Left renal pelvis (tissue), 4 donors: ENCODE measurements at places on chromosomes 6 and 20.

DNA sequence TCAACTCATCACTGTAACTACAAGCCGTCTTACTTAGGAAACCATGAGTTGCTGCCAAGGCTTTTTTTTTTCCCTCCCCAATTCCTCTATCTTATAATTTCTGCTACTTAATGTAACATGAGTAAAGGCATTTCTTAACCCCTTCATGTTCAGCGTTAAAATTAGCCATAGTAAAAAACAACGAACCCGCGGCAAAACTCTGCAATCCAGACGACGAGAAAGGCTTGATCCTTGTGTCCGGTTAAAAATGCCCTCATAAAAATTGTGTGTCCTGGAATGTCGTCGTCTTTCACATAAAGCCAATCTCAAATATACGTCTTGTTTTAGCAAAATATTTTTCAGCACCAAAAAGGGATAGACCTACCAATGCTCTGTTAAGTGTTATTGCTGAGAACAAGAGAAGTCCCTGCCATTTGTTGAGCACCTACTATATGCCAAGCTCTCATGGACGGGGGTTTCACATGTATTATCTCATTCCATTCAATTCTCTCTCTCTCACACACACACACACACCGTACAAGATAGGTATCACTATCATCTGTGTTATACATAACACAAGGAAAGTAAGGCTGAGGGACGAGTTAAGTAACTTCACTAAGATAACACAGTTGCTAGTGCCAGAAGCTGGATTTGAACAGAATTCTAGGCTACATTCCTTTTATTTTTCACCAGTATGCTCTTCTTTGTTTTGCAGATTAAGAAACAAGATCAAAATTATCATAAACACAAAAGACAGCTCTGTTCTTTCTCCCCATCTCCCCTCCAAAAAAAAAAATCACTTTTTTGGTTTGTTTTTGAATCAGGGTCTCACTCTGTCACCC lies 683 bp upstream of the ARHGAP18 start:
- no peak for DNase-seq

- no peak for DNase-seq
Measured at GRCh38 chr6:42530296-42530695, 33.5 kb upstream of the UBR2 start.

DNA sequence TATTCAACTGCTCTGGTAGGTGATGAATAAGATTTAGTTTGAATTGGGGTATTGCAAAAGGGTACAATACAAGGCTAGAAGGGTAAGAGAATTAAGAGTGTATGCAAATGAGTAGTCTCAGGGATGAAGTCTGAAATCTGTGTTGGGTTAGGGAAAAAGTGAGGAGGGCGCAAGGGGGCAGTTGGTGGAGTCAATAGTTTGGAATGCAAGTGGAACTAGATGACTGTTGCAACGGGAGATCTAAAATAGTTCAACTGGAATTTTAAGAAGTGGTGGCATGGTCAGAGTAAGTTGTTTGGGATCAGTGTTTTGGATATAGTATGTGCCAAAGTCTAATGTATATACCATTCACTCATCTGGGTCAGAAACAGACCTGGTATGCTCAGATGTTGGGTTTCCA lies 329.6 kb downstream of the GJA1 start:
- no peak for DNase-seq

GRCh38 chr6:138509371-138509770 lies 10.1 kb upstream of the NHSL1 start:
- no peak for DNase-seq

DNA sequence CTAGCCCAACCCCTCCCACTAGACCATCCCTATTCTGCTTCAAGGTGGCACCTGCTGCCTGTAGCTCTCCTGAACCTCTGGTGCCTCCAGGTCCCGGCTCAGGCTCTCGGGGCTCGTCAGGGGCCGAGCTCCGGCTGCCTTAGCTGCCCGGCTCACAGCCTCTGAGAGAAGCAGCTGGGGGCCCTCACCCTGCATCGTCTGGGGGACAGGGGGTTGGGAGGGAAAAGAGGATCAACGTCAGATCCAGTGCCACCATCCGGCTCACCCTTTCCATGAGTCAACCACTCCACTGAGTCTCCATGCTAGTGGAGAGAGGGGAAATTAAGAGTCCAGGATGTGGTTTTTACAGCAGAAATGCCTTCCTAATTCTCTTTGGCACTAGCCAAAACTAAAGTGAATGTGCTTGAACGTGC lies 13.0 kb downstream of the BAG6 start:
- no peak for DNase-seq

DNA sequence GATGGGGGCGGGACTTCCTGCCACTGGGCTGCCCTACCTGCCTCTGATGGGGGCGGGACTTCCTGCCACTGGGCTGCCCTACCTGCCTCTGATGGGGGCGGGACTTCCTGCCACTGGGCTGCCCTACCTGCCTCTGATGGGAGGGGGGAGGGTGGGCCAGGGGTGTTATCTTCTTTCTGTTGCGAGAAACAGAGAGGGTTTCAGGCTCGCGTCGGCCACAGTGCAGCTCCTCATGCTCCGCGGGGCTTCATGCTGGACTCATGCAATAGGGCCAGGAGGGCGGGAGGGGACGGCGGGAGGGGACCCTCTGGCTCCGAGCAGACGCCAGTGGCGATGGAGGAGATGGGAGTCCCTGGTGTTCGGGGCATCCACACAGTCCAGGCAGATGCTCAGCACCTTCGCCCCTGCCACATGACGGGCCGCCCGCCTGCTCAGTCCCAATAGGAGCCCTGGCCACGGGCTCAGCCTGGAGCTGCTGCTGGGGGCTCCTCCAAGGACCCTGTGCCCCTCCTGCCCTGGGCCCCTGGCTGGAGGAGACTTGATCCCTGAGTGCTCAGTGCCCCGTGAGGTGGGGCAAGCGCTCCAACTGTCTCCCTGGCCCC lies 48.8 kb upstream of the CHRNA4 start:
- DNase-seq = no peak

DNA sequence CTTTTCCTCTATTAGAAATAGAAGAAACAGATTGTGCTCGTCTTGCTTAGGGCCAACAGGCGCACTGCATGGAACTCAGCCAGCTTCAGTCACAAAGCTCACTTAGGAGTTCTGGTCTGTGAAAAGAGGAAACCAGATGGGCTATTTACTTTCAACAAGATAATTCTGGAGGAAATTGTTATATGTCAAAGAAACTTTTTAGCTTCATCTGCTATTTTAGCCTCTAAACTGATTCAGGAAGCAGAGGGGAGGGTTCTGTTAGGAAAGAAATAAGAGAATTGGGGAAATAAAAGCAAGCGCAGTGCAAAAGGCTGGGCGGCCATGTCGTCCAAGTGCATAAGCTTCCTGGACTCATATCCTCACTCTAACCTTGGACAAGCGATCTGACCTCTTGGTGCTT lies 21.3 kb downstream of the PRKN start:
- no peak for DNase-seq

DNA sequence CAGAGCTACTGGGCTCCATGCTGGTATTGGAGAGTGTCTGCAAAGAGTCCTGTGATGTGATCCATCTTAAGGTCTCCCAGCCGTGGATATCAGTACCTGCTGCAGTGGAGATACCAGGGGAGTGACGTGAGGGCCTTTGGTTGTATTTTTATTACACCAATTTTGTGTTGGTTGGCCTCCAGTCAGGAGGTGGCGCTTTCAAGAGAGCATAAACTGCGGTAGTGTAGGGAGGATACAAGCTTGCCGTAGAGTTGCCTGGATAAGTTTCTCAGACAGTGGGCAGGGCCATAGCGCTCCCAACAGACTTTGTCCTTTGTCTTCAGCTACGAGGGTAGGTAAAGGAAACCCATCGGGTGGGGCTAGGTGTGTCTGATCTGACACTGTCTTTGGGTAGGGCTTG lies 113.0 kb upstream of the CEP162 start:
- DNase-seq = no peak

- DNase-seq = no peak
Measured at GRCh38 chr6:6694825-6695624, 106.5 kb downstream of the LY86 start.

GRCh38 chr20:13449868-13450434 lies 188.8 kb downstream of the TASP1 start:
- DNase-seq = no peak

- DNase-seq = no peak
Measured at GRCh38 chr6:6723361-6723760, 134.8 kb downstream of the LY86 start.

DNA sequence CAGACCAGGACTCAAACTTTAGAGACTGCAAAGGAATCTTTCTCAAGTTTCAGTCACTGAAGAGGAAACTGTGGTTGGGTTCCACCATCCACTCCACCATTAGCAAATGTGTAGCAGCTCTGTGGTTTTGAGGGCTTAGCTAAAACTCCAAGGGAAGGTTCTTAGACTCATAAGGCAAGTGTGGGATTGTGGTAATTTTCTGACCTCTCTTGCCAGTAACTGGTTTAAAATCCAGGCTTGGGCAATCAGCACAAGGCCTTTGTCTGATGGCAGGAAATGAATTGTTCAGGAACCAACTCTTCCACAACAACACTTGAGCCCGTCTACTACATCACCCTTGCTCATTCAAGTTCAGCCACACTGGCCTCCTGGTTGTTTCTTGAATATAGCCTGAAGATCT lies 68.6 kb upstream of the FBXL4 start:
- no peak for DNase-seq

GRCh38 chr20:40339661-40340449 lies 349.2 kb downstream of the MAFB start:
- no peak for DNase-seq

GRCh38 chr6:88111991-88112390 lies 54.2 kb downstream of the CNR1 start:
- no peak for DNase-seq

DNA sequence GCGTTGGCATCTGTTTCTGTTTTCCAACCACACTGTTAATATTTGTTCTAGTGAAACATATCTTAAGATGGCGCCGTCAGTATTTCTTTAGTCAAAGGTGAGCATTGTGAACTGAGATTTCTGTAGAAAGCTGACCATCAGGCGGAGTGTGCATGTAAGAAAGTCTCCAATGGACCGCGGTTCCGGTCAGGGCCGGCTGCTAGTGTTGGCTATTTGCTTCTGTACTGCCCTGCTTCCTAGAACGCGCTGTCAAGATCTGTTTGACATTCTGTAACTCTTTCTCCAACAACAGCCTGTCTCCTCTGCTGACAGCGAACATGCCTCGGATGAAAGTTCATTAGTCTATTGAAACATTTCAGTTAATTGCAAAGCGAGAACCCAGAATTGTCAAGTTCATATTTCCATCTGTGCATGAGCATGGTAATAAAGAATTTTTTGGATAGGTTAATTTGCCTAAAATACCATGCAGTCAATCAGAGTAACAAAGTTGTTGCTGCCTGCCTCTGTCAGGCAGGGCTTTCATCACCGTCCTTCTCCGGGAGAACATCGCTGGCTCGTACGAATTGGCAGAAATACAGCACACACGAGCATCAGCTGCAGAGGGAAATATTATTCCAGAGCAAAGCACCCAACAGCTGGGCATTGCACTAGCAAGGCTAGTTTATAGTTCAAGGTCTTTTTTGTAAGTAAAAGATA lies 369.1 kb downstream of the CDH4 start:
- no peak for DNase-seq

DNA sequence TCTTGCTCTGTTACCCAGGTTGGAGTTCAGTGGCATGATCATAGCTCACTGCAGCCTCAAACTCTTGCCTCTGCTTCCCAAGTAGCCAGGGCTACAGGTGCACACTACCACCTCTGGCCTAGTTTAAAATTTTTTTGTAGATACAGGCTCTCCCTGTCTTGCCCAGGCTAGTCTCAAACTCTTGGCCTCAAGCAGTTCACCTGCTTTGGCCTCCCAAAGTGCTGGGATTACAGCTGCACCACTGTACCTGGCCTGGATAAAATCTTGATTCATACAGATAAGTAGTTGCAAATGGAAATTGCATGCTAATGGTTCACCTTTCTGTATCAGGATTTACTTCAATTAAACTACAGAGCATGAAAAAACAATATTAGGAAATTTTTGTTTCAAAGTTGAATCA lies 4.2 kb downstream of the CD2AP start:
- no peak for DNase-seq

DNA sequence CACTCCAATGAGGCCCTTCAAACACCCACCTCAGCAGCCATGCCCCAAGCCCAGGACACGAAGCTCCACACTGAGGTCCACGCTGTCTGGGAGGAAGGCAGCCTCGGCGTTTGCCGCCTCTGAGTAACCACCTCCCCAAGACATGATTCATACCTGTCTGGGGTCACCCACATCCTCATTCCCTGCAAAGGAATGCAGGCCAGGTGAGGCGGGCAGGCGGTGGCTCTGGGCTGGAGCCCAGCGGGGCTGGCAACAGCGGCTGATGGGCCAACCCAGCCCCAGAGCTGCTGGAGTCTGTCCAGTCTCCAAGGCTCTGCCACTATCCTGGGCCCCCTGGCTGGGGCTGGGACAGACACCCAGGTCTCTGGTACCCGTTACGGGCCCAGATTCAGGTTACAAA lies 14.8 kb downstream of the PMEPA1 start:
- DNase-seq = no peak

- DNase-seq = no peak
Measured at GRCh38 chr6:69926745-69927144, 60.4 kb downstream of the COL19A1 start.

- DNase-seq = no peak
Measured at GRCh38 chr20:4775322-4776078, 53.8 kb downstream of the PRND start.

- no peak for DNase-seq
Measured at GRCh38 chr6:4039348-4039747, 39.6 kb downstream of the FAM217A start.

GRCh38 chr6:50826803-50827202 lies 8.1 kb downstream of the TFAP2B start:
- DNase-seq = no peak

DNA sequence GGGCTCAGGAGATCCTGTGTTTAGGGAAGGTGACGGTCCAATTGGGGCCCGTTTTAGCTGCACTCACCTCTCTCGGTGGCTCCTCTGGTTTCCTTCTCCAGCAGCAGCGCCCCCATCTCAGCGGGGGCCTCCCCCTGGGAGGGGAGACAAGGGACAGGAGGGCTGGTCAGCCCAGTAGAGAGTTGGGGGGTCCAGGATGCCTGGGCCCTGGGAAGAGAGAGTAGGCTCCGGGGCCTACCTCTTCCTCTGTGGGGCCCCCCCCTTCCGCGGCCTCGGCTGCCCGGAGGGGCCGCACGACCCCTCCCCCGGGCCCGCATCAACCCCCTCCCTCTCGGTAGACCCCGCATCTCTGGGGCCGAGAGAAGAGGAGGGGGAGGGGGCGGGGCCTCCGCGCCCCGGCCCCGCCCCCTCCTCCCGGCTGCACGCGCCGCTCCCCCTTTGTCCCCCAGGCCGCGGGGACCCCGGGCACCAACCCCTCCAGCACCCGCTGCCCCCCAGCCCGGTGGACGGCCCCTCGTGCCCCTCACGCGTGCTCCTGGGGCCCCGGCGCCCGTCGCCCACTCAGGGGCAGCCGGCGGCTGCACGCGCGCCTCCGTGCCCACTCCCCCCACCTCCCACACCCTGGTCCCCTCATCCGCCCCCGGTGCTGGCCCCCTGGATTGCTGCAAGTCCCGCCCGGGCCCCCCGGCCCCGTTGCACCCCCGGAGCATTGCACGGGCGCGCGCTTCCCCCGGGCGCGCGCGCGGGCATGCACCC lies 464 bp downstream of the EHMT2 start:
- DNase-seq = no peak

- no peak for DNase-seq
Measured at GRCh38 chr6:28251661-28252008, 434 bp downstream of the ZKSCAN4 start.

- no peak for DNase-seq
Measured at GRCh38 chr6:82006027-82006738, 241.4 kb downstream of the IBTK start.

GRCh38 chr6:97705568-97705967 lies 422.6 kb upstream of the MMS22L start:
- DNase-seq = no peak
